ENCODE measurements at places on chromosomes 4 and X.

DNA sequence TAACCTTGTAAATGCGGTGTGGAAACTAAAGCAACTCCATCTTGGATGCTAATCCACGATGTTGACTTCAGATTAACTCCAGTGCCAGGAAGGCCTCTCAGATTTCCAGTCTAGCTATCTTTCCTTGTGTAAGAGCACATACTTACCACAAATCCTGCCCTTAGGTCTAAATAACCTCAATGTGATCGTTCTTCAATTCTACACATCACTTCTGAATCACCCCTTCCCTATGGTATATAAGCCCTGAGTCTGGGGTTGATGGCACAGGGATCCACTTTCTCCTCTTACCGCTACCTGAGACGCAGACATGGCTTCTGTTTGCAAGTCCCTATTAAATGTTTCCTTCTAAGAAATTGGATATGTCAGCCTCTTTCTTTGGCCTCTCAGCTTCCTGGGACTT lies 17.5 kb upstream of the ZNF41 start:
- DNase-seq = no peak

DNA sequence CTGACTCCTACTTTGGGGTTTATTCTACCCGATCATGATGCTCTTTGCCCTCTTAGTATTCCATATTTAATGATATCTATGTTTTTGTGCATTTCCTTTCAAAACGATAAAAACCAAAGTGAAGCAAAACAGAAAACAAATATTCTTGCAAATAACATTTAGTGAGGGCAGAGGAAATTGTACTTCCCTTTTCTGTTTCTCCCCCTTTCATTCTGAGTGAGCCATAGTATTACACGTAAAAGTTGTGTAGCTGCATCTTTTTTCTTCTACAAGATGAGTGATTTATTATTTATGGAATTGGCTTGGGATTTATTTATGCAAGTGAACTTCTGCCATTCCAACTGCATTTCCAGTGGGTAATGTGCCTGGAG lies 109.9 kb downstream of the AFF2 start:
- no peak for DNase-seq

- DNase-seq = peak; percentile 2
These were observed 10.5 kb downstream of the GPR82 start for GRCh38 chrX:41734530-41734929.

DNA sequence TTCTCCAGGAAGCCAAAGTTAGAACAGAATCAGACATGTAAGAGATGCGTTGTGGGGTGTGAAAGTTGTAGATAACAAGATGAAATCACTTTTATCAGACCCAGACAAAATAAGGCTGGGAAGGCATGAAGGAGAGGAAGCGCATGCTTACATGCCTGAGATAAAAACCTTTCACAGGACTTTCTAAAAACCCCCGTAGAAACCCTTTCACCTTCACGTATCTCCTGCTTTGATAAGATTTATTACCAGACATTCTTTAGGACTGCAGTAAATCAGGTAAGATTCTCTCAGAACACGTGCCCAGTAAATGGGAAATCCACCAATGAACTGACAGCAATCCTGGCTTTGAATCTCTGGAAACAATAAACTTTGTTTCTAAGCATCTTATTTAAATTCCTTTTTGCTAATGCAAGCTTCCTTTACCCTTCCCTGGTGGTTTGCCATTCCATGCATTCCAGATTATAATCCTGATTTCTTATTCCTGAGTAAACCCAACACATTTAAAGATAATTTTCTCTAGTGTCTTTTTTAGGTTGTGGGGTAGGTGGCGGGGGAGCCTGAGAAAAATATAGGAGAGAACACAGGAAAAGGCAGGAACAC lies 254.6 kb upstream of the LDB2 start:
- no peak for DNase-seq

- no peak for DNase-seq
These were observed 95.2 kb downstream of the SLC34A2 start for GRCh38 chr4:25750874-25751273.

GRCh38 chrX:37802028-37802427 lies 22.2 kb downstream of the CYBB start:
- DNase-seq = no peak

Data from NCI-H2107 (cell line).